ENCODE measurements at places on chromosomes 7 and 10.

GRCh38 chr10:104683567-104683966, 42.5 kb downstream of the SORCS3 start:
- no peak for DNase-seq

DNA sequence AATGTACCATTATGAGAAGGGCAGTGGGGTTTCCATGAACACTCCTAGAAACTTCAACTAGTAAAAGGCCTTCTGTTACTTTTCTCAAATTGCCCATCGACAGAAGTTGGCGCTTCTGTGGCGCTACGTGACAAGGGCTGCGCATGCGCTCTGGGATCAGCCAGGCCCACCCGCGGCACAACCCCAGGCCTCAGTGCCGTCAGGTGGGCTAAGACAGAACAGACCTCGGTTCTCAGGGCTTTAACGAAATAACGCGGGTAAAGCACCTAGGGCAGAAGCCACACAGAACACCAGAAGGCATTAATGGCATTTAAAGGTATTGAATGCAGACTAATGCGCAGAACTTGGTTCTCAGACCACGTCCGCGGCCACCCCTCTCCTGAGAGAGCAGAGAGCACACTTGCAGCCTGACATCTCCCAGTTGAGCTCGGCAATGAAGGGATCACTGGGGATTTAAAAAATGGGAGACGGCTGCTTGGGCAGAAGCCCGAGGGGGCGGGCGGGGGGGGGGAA, 67.6 kb upstream of the CTNNA3 start:
- peak; percentile 64 for DNase-seq

GRCh38 chr10:22573820-22574569, 140.4 kb downstream of the PIP4K2A start:
- no peak for DNase-seq

- no peak for DNase-seq
These were observed 150.9 kb downstream of the ZNF22 start for GRCh38 chr10:45151467-45152214.

- no peak for DNase-seq
These were observed 55.6 kb upstream of the ARID5B start for GRCh38 chr10:61845950-61846268.
